NCI-H1092 treated with DMSO at 0.1 percent for 48 hours (cell line): ENCODE measurements at places on chromosomes 12 and 14.

DNA sequence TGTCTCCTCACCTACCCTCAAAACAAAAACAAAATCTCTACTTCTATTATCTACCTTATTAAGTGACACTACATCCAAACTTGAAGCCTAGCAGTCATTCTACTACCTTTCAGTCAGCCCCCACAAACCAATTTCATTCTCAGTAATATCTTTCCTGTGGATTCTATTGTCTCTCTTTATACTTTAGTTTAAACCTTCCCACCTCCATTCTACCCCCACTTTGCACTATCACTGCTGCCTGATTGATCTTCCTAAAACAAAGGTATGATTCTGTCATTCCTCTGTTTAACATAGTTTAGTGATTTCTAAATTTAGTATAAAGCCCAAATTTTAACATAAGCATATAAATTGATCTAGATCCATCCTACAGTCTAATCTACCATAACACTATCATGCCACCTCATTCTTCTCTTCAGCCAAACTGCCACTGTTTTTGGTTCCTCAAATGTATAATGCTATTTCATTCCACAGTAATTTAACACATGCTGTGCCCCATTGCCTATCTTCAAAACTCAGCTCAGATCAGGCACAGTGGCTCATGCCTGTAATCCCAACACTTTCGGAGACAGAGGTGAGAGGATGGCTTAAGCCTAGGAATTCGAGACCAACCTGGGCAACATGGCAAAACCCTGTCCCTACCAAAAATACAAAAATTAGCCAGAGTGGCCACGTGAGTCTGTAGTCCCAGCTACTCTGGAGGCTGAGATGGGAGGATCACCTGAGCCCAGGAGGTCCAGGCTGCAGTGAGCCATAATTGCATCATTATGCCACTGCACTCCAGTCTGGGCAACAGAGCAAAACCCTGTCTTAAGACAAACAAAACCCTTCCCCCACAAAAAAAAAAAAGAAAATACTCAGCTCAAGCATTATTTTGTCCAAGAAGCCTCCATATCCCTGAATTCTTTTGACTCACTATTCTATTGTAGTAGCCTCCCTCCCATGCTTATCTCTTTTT, 3.1 kb upstream of the STRN3 start:
- DNase-seq, result no peak

- DNase-seq, result no peak
These were observed 322.1 kb upstream of the ATP2B1 start for GRCh38 chr12:90030726-90031125.

DNA sequence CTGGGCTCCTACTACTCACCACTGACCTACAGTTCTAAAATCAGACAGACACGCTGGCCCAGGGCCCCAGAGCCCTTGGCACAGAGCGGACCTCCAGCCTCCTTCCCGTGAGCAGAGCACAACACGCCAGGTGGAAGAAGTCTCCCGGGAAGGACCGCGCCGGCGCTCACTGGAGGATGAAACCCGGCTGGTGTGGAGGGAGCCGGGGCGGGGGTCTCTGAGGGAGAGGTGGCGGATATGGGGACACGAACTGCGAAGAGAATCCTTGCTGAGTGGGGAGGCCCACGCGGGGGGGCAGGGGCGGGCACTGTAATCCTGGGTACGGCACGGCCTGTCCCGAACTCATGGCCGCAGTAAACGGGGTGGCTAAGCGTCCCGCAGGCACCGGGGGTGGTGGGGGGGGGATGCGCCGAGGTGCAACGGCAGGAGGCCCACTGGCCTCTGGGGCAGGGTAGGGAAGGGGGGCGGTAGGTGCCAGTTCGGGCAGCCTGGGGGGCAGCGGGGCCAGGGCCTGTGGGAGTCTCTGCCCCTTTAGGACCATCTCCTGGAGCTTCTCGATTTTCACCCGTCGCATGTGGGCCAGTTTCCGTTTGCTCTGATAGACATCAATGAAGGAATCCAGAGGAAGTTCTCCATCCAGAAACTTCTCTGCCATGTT, 28.8 kb downstream of the VPS37B start:
- DNase-seq, result no peak

- DNase-seq, result no peak
These were observed 100.6 kb downstream of the DACT1 start for GRCh38 chr14:58738189-58738836.

DNA sequence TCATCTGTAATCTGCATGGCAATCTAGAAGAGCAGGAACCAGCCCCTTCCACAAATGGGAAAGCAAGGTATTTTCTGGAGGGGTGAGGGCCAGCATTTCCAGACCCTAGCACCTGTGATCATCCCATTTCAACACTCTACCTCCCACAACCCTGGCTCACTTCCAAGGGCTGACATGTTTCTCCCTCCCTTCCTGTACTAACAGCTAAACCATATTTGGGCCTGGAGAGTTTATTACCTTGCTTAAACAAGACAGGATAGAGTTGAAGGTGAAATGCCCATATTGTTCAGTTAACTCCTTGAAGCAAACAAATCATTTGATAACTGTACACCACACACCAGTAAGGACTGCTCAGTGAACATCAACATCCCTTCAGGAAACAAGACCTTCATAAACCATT, 158.4 kb downstream of the PPM1H start:
- DNase-seq, result no peak

GRCh38 chr14:30142216-30142615, 214.6 kb upstream of the PRKD1 start:
- no peak for DNase-seq

- DNase-seq, result peak; percentile 95
These were observed 50.5 kb downstream of the GTF2A1 start for GRCh38 chr14:81170104-81170828.

DNA sequence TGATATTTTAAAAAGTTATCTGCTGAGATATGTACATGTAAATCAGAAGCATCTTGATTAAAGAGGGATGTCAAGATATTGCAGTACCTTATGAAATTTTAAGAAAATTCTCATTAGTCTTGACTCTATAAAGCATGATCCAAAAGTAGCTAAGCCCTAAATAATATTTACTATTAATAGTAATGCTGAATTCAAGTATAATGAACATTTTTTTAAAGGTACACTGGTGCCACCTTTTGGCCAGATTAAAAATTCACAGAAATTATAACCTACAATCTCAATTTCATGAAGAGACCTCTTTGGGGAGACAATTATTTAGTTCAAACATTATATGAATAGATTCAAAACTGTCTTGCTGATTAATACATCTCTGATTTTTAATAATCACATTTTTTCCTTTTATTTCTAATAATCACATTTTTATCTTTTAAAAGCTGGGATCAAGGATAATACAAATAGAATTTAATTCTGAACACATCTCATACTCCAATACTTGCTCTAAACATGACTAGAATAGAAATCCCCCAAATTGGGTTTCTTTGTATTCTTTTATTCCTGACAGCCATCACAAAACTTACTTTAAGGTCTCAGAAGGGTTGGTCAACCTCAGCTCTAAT, 13.4 kb downstream of the AKAP5 start:
- DNase-seq, result peak; percentile 9

DNA sequence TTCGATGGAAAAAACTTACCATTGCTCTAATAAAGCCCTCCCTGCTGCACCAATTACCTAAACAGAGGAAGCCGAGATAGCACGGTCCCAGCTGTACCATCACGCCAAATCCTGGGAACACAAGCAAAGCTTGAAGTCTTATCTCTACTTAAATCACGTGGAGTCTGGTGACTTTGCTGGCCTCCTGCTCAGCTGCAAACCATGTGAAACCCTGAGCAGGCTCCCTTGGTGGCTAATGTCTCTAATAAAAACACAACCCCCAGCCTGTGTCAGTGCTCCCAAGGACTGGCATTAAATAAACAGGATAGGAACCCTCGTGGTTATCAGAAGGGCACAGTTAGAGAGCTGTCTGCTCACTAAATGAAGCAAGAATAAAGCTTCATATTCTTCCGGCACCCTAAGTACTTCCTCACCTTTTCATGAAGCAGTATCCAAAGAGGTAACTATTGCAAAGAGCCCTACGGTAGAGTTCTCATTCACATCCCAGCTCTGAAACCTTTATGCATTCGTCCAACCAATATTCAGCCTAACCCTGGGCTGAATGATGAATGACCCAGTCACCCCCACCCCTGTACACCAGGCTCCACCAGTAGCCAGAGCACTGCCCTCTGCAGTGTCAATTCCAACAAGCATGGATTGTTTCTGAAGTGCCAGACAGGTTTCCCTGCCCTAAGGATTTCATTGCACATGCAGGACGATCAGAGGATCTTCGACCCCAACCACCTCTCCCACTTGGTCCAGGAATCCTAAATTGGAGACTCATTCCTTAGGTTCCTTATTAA, 452.7 kb upstream of the TMPO start:
- no peak for DNase-seq

DNA sequence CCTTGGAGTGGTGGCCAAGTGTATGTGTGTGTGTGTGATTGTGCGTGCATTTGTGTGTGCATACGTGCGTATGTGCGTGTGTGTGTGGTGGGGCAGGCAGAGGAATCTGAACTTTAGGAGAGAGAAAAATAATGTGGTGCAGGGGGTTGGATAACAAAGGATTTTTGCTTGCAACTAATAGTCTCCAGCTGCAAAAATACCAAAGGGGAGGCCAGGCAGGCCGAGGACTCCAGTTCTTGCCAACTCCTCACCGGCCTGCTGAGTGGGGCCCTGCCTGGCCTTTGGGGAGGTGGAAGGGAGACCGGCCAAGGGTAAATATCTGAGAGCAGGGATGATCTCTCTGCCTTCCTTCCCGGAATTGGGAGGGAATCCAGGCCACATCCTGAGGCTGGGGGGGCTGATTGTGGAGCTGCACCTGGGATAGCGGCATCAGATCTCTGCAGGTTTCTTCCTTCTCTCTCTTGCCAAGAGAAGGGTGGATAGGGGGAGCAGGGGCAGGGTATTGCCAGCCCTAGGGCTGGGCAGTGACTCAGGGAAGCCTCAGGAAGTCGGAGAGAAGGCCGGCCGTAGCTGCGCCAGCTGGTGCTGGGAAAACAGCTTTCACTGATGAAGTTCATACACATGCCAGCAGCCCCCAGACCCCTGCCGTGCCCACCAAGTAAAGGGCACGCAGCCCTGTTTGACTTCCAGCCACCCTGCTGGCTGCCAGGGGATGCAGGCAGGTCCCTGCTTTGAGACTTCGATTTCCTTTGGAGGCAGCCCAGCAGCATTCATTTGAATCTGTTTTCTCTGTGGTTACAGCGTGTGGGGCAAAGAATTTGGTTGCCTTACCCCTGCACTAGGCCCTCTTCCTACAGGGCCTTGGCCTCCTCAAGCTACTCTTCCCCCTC, 4.6 kb upstream of the LRP1-AS start:
- DNase-seq, result no peak

- no peak for DNase-seq
These were observed 426.0 kb downstream of the FUT8 start for GRCh38 chr14:65838565-65838964.

- DNase-seq, result no peak
These were observed 397.6 kb downstream of the LRFN5 start for GRCh38 chr14:42004321-42004720.

- DNase-seq, result no peak
These were observed 30.8 kb downstream of the SMOC1 start for GRCh38 chr14:69909826-69910550.

DNA sequence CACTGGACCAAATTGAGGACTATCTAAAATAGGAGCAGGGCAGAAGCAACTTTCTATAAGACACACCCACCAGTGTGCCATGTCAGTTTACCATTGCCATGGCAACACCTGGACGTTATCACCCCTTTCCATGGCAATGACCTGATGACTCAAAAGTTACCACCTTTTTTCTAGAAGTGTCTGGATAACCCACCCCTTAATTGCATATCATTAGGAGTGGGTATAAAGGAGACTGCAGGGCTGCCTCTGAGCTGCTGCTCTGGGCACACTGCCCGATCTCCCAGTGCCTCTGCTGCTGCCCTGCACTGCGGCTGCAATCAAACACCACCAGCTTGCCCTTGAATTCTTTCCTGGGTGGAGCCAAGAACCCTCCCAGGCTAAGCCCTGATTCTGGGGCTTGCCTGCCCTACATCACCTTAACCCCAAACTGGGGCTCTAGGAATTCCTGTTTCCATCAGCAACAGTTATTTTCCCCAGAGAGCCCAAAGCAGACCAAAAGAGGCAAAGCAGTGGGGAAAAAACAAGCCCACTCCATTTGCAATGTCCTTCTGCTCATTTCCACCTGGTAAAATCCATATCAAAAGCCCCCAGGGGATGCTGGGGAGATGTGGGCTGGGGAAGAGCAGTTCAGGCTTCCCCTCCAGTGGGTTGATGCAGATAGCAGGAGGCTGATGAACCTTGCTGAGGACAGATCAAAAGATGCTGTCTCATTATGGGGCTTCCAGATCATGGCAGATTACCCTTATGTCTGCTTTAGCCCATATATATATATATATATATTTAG, 129.5 kb upstream of the NCOR2 start:
- DNase-seq, result peak; percentile 21

DNA sequence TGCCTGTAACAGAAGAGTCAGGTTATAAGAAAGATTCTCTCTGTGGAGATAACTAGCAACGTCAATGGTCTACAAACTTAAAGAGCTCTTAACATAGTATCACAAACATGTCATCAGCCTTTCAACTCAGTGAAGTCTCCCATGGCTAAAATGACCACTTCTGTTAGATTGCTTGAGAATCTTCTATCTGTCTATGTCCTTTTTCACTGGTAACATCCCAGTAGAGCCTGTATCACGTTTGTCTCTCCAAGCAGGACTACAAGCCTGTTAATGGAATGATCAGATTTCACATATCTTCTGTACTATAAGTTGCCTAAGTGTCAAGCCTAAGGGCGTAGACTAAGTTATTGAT, 50.7 kb downstream of the SLC2A13 start:
- DNase-seq, result no peak

DNA sequence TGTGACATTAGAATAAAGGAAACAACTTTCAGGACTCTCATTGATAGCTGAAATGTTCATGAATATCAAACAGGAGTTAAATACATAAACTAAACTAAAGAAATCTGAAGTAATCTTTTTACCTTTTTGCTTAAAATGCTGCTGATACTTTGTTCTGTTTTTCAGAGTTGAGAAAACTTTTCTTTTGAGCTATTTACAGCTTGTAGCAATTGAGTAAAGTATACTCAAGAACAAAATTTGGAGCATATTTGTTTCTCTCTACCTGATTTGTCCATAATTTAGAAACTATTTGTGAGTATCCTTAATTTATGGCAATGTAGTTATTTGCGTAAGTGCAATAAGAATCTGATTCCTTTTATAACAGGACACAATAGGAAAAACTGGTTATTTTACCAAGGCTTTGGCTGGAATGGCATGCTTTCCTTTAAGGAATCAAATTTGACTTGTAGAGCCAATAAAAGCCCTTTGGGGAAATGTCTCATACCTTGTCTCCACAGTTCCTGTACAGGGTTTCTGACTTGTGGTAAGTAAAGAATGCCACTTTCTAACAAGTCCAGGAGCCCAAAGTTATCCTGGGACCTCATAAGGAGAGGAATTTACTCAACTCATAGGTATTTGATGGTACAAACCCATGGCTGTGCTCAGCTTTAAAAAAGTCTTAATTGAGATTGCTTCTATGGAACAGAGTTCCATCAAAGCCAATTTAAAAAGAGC, 195.7 kb downstream of the TMEM117 start:
- no peak for DNase-seq

- DNase-seq, result no peak
These were observed 19.5 kb upstream of the GAS2L3 start for GRCh38 chr12:100553936-100554335.

GRCh38 chr12:61781021-61781581, 479.1 kb upstream of the USP15 start:
- no peak for DNase-seq

- DNase-seq, result no peak
These were observed 44.4 kb downstream of the PLEKHD1 start for GRCh38 chr14:69528930-69529329.

GRCh38 chr12:49945394-49946080, 5.0 kb upstream of the AQP2 start:
- no peak for DNase-seq
